ENCODE measurements at places on chromosomes 1 and 21. TPM values are rescaled to one million over a fixed set of nuclear protein-coding genes. Genes with fewer than 3 reads are reported as not detected.

- DNase-seq: no peak
Measured at GRCh38 chr1:182207300-182207699, 145.8 kb upstream of the ZNF648 start.

PLA2G2F gene
- total RNA-seq: 0.18 TPM

IFI16 gene
- total RNA-seq: 1.3 TPM

ERICH3 gene
- total RNA-seq: not detected
